ENCODE measurements at places on chromosomes 1 and 21.

GRCh38 chr1:98981917-98982513, 22.6 kb downstream of the PLPPR5 start:
- DNase-seq: no peak

- DNase-seq: no peak
Observed at GRCh38 chr1:228293393-228293792, 85.5 kb downstream of the OBSCN start.

GRCh38 chr1:27760426-27760825, 12.6 kb upstream of the STX12 start:
- no peak for DNase-seq

- no peak for DNase-seq
Observed at GRCh38 chr1:225699336-225699735, 46.4 kb upstream of the ENAH start.

DNA sequence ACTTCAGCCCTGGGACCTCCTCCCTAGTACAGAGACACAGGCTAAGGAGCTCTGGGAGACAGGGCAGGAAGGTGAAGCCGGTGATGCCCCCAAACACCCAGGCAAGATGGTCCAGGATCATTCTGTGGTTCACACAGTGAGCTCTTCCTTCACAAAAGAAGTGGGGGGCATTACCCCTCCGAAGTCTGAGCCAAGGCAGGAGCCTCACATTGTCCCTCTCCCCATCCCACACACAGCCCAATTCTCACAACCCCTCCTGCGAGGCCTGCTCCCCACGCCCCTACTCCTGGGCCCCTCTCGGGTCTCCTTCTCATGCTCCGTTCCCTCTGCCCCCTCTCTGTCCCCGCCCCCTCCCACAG, 10.7 kb downstream of the MEF2D start:
- DNase-seq: no peak

DNA sequence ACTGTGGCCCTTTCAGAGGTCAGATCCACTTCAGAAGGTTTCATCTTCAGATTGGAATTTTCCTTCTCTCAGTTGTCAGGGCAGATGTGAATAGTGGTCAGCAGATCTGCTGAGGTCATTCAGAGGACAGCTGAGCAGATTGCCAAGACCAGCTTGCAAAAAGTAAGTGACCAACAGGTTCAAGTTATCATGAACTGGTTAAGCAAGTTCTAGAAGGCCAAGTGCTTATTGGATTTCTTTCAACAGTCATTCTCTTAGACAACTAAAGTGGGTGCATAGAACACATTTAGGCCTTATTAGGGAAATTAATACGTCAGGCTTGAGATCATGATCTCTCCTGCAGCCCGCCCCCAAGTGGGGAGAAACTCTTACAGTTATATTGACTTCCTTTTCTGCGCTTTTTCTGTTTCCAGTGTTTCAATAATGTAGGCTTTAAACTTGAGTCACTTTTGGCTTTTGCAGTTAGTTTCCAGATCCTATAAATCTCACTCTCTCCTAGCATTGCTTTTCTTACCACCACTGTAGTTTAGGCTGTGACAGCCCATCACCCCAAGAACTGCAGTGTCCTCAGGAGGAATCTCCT, 96.4 kb downstream of the C1orf21 start:
- DNase-seq: no peak

DNA sequence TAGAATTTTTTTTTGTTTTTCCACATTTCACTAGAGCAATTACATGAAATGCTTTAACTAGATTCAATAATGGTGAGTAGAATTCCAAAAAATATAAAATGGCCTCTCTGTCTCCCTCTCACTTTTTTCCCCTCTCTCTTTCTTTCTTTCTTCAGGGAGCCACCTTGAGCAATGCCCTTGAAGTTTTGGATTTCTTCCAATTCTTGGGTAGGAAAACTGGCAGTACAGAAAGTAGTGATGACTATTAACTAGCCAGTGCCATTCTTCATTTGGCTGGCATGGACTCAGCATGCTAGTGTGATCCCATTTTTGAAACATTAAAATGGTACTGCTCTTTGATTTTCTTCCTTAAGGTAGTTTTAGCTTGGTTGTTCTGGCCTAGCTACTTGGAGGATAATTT, 4.5 kb upstream of the FNBP1L start:
- no peak for DNase-seq

- DNase-seq: no peak
Observed at GRCh38 chr1:7278045-7278444, 492.8 kb downstream of the CAMTA1 start.

- no peak for DNase-seq
Observed at GRCh38 chr1:193569096-193569982, 382.9 kb upstream of the B3GALT2 start.

DNA sequence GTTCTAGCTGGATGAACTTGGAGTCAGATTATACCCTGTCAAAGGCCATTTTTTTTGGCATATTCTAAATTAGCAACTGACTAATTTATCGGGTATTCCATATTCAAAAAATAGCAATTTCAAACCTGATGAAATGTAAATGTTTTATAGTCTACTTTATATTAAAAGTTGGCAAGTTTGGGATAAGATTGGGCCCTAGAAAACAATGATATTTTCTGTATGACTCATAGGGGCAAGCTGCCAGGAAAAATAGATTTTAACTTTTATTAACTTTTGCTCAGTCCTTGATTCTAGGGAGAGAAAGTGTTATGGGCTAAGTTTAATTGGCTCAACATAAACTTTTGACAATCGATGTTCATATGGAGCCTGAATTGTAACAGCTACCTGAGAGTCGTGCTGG, 576.9 kb upstream of the B3GALT2 start:
- DNase-seq: no peak

GRCh38 chr1:229378586-229379367, 35.9 kb upstream of the CCSAP start:
- DNase-seq: no peak

- no peak for DNase-seq
Observed at GRCh38 chr1:41315871-41316270, 45.4 kb upstream of the FOXO6 start.

DNA sequence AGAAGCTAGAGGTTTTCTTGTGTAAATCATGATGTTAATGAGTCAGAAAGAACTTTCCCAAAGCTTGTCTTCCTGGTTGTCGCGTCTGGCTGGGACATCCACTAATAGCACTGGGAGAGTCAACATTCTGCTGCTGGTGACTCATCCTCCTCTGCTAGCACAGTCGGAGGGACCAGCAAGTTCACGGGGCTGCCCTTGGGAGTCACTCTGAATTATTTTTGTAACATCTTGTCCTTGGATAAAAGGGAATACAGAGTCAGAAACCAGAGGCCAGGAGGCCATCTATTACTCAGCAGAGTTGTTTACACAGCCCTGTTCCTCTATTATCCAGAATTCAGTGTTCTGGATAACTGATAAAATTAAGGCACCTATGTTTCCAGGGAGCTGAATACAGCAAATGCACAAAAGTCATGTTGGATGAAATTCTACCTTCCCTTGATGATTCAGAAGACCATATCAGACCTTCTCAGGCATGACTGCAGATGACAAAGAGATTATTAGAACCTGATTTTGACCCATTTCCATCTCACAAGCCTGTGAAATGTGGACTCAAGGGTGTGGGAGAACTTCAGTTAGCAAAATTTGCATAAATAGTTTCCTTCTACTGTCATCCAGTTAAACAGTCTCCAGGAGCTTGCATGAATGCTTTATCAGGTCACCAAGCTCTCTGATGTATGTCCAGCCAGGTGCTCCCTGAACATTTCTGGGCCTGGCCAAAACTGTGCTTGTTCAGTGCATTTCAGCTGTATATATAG, 68.1 kb downstream of the JAK1 start:
- no peak for DNase-seq

DNA sequence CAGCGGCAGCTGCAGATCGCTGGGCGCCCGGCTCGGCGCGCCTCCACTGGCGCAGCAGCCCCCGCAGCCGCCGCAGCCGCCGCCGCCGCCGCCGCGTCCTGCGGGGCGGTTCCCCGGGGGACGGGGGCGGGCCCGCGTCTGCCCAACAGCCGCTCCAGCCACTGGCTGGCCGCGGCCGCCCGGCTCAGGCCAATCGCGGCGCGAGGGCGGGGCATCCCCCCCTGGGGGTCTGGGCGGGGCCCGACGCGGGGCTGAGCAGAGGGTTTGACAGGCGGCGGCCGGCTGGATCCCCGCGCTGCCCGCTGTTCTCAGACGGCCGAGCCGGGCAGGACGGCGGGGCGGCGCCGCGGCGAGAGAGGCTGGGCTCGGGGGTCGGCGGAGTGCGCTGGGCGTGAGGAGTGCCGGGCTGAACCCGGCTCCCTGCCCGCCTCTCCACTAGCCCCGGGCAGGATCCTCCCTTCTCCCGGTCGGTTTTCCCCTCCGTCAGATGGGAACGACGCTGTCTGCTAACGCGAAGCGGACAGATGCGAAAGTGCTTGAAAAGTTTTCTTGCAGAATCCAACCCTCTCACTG, at the start of gene GLIS1:
Gene GLIS1 (minus strand): TSS at position 56 of the 573 bp plus-strand sequence. CDS start 1,100 bp downstream, outside the sequence.
- no peak for DNase-seq

DNA sequence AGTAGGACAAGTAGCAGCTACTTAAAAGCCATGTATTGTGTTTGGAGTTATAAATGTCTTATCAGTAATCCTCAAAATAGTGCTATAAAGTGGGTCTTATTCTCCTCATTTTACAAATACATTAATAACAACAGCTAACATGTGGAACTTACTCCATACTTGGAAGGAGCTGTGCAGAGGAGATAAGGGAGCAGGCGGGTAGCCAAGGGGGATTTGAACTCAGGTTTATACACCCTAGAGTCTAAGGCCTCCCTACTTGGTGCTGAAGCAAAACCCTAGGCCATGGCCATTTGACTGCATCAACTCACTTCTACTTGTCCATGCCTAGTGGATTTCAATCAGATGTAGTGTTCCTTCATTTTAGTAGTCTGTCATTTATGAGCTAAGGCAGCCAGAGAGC, 72.1 kb downstream of the LMO4 start:
- DNase-seq: no peak

- no peak for DNase-seq
Observed at GRCh38 chr1:229199261-229200243, 71.4 kb upstream of the RAB4A start.

DNA sequence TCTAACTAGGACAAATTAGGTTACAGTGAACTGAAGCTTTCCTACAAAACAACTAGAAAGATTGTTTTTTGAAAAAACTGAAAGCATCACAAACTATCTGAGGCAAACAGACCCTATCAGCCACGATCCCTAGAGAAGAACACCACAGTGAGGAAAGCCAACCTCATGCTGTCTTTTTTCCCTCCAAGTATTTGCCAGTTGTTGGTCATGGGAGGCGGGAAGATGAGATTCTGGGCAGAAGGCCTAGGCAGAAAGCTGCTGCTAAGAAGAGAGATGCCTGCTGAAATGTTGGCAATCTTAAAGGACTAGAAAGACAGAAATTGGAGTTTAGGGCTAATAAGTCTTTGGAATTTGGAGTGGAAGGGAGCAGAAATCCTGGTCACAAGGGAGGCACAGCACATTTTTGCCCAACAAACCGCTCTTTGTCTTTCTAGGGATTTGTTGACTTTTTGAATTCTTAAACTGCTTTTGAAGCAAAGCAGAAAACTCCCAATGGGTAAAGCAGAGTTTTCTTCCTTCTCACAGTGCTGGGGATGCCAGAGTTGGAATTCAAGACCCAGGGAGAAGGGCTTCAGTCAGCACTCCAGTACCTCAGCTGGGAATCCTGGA, 83.9 kb downstream of the MT1HL1 start:
- no peak for DNase-seq

GRCh38 chr1:38898653-38899230, 17.4 kb upstream of the GJA9 start:
- DNase-seq: no peak

Measured in stimulated activated naive CD4-positive, alpha-beta T cell (primary cell).